Anterior cingulate cortex (tissue), 58 donors: ENCODE measurements at places on chromosomes 6 and 20.

GRCh38 chr20:13337090-13337784 is 116.2 kb downstream of the ISM1 start:
- DNase-seq = no peak

- no peak for DNase-seq
Measured at GRCh38 chr6:157954150-157955117, 27.2 kb upstream of the SYNJ2 start.

GRCh38 chr6:26043384-26044139 is 43.7 kb upstream of the HFE start:
- DNase-seq = no peak

DNA sequence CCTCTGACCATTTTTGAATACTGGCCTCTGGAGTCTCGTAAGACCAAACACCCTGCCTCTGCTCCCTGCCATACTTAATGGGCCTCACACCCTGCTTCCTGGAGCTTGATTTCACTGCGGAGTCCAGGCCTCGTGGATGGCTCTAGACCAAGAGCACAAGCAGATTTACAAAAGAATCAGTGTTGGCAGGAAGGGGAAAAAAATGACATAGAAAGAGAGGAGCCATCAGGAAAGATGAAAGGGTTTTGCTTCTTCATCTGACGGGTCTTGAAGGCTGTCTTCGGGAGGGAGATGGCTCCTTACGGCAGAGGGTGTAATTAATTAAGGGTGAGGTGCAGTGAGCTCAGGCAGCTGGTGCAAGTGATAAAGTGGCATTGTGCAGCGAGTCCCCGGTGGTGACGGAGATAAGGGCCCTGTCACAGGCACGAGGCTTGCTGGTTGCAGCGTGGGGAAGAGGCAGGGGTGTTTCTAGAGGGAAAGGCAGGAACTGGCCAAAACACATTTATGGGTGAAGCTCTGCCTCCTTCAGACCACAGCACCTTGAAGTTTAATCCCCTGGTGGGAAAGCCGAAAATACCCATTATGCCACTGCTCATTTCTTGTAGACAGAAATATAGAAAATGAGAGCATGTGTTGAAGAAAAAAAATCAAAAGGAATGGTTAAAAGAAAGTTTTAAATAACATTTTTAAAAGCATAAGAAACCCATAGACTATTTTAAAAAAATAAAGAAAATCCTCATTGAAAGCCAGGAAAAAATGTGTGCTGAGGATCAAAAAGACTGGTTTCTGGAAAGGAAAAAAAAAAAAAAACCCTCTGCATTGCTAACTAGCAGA is 128.6 kb upstream of the LRFN2 start:
- DNase-seq = no peak

GRCh38 chr6:147166992-147167391 is 37.2 kb upstream of the STXBP5 start:
- no peak for DNase-seq
